ENCODE measurements at places on chromosomes 5 and 9.

- no peak for DNase-seq
Observed at GRCh38 chr5:72402959-72403628, 82.9 kb downstream of the PTCD2 start.

GRCh38 chr5:79975422-79975821, 15.6 kb downstream of the MTX3 start:
- no peak for DNase-seq

DNA sequence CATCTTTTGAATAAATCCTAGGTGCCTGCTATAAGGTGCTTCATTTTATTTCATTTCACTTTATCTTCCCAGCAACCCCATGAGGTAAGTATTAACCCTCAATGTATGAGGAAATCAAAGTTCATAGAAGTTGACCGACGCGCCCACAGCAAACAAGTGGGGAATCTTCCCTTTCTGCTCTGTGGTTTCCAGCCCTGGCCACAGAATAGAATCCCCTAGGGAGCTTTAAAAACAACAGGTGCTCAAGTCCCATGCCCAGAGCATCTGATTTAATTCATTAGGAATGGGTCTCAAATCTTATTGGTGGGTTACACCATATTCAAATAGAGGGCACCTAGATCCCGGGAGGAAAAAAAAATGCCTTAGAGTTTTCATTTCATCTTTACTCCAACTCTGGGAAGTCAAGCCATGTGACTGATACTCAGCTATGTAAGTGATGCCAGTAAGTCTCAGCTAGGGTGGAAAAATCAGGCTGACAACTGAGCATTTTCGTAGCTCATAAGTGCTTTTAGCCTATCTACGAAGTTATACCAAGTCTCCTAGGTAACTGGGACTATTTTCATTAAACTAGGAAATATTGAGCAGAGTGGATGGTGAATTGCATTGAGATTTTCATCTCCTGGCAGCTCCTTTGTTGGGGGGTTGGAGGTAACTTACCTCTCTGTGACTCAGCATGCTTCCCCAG, 353.4 kb upstream of the SLC30A5 start:
- no peak for DNase-seq

DNA sequence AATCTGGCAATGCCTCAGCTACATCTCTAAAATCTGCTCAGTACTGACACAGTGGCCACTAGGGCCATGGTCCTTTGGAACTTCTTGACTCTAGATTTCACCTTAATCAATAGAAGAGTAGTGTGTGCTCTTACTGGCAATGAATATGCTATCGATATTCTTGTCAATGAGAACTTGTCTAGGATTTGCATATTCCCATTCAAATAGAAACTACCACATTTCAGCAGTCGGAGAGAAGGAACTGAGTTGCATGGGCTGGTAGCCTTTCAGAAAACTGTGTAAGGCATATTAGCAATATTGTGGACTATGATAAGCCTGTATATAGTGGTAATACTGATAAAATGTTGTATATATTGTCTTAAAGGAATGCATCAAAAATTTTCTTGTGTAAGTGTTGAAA, 45.3 kb upstream of the NAA35 start:
- no peak for DNase-seq

- no peak for DNase-seq
Observed at GRCh38 chr5:4862500-4862899, 277.6 kb upstream of the ADAMTS16 start.

DNA sequence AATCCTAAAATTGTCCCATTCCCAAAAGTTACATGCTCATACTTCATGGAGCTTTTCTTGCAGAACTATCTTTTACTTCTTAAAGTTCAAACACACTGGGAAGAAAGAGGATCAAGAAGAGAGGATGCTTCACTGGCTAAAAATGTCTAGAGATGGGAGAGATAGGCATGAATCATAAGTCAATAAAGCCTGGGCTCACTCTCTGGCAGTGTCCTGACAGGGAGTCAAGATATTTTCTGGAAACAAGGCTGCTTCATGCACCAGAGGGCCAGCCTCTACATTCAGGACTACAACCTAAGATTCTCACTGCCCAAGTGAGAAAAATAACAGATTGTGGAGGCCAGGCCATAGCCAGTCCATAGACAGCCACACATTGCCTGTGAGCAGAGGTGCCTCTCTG, 1358.4 kb downstream of the EFNA5 start:
- DNase-seq = no peak

DNA sequence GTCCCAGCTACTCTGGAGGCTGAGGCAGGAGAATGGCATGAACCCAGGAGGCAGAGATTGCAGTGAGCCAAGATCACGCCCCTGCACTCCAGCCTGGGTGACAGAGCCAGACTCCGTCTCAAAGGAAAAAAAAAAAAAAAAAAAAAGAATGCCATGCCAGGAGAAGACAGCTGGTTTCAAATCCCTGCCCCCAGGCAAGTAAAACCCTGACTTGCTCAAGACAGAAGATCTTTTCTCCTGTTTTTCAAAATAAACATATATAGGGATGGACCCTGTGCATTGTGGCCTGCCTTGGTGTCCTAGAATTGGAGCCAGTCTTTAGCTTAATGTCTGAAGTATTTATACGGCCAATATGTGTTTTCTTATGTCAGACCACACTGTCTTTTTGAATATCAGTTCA, 177.1 kb downstream of the NR3C1 start:
- DNase-seq = no peak

DNA sequence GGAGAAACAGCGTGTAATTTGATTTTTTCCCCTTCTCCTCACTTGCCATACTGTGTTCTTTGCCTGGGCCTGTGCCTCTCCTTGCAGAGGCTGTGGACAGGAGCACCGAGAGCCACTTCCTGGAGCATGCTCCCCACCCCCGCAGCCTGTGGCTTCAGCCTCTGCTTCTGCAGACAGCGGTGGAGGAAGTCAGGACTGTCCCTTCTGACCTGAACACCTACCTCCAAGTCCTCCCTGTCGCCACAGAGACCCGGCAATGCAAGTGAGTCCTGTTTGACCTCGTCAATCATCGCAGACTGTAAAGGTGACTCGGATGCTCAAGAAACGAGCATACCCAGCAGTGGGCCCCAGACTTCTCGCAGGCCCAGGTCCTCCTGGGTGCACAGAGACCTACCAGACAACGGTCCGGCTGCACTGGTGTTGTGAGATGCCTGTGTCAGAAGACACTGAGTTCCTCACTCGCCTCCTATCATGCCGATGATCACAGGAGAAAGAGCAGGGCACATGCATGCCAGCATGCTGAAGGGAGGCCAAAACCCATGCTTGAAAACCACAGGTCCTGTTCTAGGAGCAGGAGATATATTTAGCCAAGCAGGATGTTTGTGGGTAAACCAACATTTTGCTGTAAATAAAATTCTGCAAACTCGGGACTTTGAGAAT, 198.8 kb downstream of the AUH start:
- peak; percentile 30 for DNase-seq

- DNase-seq = peak; percentile 57
Observed at GRCh38 chr5:68252673-68253623, 37.4 kb downstream of the PIK3R1 start.

DNA sequence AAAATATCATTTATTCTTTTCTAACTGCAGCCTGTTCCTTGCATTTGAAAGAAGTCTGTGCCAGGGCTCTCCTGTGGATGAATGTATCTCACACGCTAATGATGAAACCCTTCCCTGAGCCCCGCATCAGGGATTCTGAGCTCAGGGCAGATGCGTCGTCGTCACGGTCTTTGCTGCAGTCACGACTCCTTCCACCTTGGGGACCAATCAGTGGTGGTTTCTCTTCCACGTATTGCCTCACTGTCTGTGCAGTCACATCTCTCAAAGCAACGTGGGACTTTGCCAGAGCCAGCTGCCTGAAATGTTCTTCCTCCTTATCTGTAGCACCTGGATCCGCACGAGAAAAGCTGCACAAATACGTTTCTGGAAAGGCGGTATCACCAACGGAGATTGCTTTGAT, 13.9 kb upstream of the UBE2QL1 start:
- DNase-seq = no peak

DNA sequence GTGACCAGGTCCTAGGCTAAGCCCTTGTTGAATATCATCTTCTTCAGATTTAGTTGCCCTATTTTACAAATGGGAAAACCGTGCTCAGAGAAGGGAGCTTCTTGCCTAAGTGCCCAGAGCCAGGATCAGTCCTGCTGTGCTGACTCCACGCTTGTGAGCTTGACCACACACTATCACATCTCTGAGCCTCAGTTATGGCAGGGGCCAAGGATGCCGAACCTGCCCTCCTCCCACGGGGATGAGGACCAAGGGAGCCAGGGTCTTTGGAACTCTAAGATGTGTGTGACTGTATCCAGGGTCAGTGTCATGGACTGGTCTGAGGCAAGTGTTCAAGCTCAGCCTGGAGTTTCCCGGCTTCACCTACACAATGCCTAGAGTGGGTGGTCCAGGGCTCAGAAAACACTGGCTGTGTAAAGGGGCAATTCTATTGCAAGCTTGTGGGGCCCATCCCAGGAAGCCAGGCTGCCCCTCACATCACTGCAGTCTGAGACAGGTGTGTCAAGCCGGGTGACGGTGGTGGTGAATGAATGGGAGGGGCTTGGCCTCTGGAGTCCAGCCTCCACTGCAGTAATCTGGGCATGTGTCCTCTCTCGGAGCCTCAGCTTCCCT, 235.7 kb downstream of the PBX3 start:
- DNase-seq = no peak

DNA sequence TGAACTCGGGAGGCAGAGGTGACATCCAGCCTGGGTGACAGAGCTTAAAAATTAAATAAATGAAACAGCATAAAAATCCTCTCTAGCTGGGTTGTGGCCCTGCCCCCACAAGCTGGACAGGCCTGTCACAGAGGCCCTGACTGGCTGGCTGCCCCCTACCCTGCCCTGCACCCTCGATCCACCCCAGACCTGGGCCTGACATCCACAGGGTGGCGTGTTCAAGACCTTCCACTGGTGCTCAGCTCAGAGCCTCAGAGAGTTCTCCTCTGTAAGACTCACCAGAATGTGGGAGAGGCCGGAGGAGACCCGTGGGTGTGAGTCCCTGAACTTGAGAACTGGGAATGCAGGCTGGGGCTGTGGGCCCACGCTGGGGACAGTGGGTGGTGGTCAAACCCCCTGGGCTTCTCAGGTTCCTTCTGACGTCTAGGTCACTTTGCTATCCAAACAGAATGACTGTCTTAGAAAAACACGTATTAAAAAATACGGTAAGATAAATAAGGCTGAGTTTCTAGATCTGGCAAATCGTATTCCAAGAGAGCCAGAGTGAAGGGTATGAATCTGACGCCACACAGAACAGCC, 9.7 kb upstream of the WDR38 start:
- no peak for DNase-seq

DNA sequence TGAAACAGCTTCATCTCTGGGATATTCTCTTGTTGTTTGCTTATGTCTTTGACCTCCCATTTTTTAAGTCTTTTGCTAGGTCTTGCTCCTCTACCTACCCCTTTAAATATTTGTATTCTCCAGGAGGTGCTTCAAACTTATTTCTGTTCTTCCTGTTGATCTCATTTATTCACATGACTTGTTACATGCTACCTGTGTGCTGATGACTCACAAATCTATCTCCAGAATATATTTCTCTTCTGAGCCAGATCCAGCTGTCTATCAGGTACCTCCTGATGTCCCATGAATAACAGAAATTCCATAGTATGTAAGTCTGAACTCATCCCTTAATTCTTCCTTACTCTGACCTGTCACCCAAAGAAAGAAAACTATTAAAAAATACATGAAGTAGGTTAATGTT, 11.0 kb downstream of the NIPBL start:
- DNase-seq = no peak

DNA sequence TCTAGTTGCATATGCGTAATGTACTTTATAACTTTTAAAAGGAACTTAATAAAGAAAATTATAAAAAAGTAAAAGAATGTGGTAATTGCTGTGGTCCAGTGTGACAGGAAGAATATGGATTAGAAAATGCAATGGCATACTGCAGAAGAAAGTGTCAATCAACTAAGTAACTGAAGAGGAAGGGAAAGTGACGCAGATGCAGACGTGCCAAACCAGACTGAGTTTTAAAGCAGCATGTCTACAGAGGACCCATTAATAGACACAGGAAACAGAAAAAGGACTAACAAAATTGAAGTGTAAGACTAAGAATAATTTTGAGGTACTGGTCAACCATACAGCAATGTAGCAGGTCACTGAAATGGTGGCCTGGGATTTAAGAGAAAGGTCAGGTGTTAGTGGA, 73.3 kb downstream of the DPYSL3 start:
- no peak for DNase-seq

DNA sequence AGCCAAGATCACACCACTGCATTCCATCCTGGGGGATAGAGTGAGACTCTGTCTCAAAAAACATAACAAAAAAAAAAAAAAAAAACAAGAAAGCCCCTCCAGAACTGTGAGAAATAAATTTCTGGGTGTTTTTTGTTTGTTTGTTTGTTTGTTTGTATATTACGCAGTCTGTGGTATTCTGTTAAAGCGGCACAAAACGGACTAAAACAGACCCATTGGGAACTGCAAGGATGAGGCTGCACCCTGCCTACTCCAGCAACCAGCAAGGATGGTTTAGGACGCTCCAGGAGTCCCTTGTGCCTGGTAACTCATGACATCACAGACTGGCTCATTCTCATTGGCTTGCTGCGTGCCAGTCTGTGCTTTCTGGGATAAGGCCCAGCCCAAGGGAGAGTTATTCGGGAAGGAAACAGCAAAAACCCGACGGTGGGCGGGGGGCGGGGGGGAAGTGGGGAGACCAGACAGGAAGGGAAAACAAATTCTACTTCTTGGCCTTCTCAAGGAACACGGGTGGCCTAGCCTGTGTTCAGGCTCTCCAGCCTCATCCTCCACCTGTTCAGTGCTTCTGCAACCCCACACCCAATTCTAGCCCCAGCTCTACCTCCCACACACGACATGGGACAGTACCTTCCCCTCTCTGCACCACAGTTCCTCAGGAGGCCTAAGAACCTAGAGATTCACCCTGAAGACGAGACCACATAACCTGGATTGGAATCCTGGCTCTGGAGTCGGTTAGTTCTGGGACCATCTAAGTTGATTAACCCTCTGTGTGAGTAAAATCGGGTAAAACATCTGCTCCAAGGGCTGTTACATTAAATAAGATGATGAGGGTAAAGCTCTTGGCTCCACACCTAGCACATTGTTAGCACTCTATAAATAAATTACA, 2.8 kb downstream of the CD74 start:
- DNase-seq = peak; percentile 69

Data from CD4-positive, alpha-beta T cell treated with Interleukin-12 subunit alpha and Interleukin-12 subunit beta, for 1 hour (primary cell).